ENCODE measurements at places on chromosomes 13 and 19.

DNA sequence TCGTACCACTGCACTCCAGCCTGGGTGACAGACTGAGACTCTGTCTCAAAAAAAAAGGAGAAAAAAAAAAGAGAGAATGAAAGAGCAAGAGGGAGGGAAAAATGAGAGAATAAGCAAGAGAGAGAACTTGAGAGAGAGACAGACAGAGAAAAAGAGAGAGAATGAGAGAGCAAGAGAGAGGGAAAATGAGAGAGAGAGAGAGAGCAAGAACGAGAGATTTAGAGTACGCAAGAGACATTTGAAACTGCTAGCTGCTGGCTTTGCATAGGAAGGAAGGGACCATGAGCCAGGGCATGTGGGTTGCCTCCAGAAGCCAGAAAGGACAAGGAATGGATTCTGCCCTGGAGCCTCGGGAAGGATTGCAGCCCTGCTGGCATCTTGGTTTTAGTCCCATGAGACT is 9.6 kb upstream of the ADGRE1 start:
- DNase-seq = no peak

DNA sequence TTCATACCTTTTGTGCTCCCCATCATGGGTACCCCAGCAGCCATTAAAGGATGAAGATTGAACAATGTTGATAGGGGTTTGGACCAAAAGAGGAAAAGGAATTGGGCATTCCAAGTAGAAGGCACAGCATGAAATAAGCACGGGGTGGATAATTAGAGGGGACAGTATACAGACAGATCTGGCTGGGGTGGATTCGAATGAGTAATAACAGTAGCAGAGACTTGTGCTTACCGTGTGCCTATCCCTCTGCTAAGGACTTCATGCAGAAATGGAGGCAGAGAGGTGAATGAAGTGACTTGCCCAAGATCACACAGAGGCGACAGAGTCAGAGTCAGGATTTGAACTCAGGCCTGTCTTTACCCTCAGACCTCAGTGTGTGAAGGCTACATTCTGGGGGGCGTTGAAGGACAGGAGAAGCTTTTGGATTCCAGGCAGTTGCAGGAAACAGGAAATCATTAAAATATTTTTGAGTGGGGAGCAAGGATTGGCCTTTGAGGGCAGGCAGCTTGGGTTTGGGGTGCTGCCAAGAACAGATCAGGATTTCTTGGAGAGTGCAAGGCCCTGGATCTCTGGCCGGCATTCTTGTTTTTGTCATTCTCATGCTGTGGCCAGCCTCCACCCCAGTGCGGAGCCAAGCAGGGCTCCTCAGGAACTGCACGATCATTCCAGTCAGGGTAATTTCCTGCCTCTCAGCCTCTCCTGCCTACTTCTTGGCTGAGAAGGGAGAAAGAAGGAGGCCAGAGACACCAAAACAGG is 18.7 kb downstream of the PAF1 start:
- peak; percentile 95 for DNase-seq

GRCh38 chr19:5967994-5968430 is 9.9 kb downstream of the RANBP3 start:
- peak; percentile 54 for DNase-seq

DNA sequence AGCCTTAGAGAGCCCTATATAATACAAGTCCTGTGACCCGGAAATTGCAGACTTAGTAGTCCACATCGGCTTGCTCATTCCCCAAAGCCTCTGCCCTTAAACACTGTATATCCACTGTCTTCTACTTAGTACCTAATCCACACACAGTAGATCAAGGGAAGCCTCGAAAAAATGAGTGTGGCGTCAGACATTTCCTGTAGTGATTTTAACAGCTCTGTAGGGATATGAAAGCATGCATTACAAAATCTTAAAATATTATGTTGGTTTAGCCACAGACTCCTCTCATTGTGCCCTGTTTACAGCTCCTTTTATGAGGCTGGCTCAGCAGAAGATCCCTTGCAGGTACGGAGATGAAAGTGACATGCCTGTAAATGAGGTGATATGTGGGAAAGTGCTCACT is 416.3 kb downstream of the LIG4 start:
- no peak for DNase-seq

GRCh38 chr19:29537181-29537580 is 11.4 kb downstream of the VSTM2B start:
- no peak for DNase-seq

GRCh38 chr19:678791-679388 is 2.7 kb downstream of the FSTL3 start:
- DNase-seq = no peak

GRCh38 chr13:84126671-84127171 is 244.4 kb upstream of the SLITRK1 start:
- no peak for DNase-seq

- no peak for DNase-seq
Observed at GRCh38 chr13:50365408-50366391, 350.5 kb downstream of the KCNRG start.

GRCh38 chr19:57026476-57026875 is 93.3 kb upstream of the USP29 start:
- no peak for DNase-seq

DNA sequence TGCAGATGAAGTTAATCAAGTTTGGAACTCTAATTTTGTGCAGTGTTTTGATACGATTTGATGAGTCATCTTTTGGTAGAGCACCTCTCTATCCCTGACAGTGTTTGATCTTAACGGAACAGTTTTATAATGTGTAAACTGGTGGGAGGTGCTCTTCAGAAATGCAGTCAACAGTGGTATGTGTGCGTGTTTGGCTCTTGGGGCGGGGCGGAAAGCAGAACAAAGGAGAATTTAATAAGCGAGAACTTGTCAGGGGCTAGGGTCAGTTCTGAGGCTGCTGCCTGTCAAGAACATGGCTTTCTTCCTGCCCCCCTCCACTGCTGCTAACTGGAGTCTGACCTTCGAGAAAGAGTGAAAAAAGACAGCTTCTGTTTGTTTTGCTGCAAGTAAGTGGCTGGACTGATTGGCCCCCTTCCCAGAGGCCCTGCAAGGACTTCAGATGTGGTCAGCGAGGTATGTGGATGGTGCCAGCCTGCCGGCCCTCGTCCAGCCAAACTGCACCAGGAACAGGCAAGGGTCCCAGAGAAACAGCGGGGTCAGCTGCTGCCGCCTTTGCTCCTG is 40.8 kb downstream of the BBC3 start:
- peak; percentile 36 for DNase-seq

GRCh38 chr13:51770681-51771417 is 33.1 kb downstream of the DHRS12 start:
- no peak for DNase-seq

DNA sequence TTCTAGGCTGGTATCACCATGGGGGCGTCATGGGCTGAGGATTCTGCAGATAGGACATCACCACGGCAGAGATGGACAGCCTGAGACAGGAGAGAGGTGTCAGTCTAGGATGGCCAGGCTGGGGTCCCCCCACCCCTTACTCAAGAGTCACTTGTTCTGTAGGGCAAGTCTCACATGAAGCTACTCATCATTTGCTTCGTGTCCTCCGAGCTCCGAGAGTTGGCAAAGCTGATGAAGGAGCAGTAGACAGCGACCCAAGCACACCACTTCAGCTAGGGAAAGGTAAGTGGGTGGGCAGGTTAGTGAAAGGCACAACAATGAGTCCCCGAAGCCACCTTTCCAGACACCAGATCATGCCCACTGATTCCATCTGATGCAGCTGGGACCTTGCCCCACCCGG is 1.7 kb downstream of the WDR83 start:
- DNase-seq = no peak

GRCh38 chr19:3404324-3405260 is 38.2 kb downstream of the NFIC start:
- DNase-seq = peak; percentile 82

DNA sequence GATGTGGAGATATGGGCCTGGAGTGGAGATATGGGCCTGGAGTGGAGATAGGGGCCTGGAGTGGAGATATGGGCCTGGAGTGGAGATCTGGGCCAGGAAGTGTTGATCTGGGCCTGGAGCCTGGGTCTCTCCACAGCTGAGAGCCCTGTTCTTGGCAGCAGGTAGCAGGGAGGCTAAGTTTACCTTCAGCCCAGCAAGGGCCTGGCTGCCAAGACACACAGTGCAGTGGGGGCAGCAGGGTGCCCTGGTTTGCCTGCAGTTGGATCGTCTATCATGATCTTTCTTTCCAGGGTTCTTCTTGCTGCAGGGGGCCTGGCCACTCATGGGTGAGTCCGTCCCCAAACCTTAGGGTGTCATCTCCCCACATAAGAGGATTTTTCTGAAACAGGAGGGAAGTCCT is 687 bp downstream of the KIR3DL2 start:
- DNase-seq = no peak

GRCh38 chr19:55503157-55503501 is 14.9 kb downstream of the SSC5D start:
- DNase-seq = no peak

- no peak for DNase-seq
Observed at GRCh38 chr13:30463787-30464495, 1.8 kb downstream of the HMGB1 start.

GRCh38 chr19:13881692-13882418 is 4.9 kb downstream of the NANOS3 start:
- no peak for DNase-seq

- DNase-seq = no peak
Observed at GRCh38 chr13:83311886-83312577, 570.2 kb downstream of the SLITRK1 start.

All from AG09319 (cell line).